ENCODE measurements at places on chromosomes 2 and 18.

DNA sequence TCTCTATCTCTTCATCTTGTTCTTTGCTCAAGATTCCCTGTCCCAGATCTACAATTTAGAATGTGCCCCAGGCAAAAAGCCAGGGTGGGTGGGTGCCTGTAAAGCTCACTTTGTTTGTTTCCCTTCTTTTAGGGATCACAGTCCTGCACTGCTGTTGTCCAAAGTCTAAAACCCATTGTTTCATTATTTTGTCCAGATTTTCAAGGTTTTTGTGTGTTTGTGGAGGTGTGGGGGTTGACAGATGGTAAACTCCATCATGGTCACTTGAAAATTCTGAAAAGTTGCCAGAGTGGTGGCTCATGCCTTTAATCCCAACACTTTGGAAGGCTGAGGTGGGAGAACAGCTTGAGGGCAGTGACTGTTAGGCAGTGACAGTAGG is 41.5 kb downstream of the YES1 start:
- no peak for DNase-seq

GRCh38 chr2:202100176-202100575 is 27.1 kb downstream of the KIAA2012 start:
- no peak for DNase-seq

GRCh38 chr2:131040661-131041401 is 52.4 kb downstream of the FAM168B start:
- DNase-seq = no peak

DNA sequence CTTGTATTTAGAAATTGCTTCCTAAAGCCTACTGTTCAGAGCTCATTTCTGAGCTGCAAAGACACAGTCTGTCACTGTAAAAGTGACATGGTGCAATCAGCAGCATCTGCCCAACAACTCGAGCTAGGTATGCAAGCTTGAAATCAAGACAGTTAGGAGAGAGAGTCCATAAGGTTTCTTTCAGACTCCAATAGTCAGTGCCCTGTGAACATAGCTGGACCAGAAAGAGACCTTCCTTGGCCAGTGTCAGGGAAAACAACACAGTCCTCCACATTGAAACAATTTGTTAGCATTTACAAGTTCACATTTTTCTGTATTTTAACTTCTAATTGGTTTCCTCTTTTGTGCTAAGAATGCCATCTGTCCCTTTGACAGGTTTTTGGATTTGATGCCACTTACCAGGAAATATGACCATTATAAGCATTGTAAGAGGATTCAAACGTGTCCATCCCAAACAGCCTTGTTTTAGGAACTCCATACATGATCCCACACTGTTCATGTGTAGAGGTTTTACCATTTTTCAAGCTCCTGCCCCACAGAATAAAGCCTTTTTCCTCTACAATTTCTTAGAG is 8.9 kb upstream of the MYCN start:
- DNase-seq = no peak

DNA sequence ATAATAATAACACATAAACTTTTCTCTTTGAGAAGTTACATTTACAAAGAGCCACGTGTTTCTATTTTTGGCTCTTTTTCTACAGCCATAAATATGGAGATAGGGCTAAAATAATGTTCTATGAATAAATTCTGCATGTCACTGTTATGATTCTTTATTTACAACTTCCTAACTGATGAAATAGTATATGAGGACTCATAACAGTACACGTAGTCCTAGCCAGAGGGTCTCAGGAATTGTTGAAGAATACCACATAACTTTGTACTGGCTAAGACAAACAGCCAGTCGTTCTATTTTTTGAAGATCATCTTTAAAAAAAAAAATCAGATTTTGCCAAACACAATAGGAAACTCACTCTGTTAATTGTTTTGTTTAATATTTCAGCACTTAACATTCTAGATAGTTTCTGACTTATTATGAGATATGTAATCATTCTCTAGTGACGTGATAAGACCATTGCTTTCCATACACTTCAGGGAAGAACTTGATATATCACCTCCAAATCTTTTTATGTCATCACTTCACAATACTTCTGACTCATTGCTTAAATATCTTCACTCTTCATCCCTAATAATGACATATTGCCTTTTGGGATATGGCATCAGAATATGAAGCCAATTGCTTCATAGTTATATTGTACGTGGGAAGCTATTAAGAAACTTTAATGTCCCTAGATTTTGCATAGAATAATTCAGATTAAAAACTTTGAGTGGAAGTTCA is 256.1 kb downstream of the XIRP2 start:
- DNase-seq = no peak

GRCh38 chr2:162734866-162735265 is 103.7 kb downstream of the KCNH7 start:
- no peak for DNase-seq

DNA sequence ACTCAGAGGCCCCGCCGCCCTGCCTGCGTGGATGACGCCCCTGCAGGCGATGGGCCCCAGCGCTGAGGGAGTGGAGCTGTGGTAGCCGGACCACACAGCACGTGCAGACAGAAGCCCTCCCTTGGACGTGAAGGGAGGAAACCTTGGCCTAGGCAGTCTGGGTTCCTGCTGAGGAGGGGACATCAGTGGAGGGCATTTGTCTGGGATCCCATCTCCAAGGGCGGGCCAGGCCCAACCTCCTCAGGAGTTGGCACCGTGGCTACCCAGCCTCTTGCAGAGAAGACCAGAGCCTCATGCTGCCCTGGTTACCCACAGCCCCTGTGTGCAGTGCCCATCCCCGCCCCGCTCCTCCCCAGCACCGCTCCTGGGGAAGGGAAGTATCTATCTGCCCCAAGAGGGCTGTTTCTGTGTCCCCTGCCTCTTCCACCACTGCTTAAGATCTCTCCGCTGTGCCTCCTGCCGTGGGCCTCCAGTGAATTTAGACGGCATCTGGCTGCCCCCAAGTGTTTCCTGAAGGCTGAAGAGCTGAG is 241.8 kb downstream of the KLHL29 start:
- DNase-seq = no peak

DNA sequence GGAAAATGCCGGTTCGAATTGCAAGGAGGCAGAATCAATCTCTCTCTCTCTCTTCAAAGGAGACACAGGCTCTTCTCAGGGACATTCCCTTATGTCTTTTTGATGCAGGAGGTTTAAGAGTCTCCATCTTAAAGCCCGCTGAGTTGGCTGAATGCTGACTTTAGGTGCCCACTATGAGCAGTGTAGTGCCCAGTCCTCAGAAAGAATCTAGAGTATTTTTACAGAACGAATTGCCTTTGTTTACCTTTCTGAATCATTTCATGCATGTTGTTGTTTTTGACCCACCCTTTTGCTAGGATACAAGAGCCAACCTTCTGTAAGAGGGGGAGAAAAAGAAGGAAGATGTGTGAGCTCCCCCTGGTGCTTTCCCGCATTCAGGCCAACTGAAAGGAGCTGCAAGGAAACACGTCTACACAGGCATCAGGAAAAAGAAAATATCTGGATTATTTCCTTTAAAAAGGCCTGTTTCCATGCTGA is 193.5 kb upstream of the TCF4 start:
- no peak for DNase-seq

DNA sequence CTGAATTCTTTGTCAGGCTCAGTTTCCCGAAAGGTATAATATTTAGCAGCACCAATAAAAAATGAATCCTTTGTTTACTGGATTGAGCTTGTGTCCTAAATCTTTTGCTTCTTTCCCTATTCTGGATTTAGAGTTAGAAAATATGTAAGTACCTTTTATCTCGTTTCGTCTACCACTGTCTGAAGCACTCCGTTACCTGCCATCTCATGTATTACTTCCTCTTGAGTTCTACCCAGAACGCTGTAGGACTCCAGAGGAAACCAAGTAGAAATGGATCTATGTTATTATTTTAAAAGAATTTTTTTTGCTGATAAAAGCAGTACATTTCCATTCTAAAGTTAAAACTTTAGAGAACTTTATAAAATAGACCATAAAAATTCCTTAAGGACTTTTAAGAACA is 13.5 kb downstream of the ANKRD12 start:
- DNase-seq = no peak

GRCh38 chr2:128439791-128440665 is 121.4 kb upstream of the HS6ST1 start:
- no peak for DNase-seq

GRCh38 chr2:2271469-2271941 is 59.6 kb downstream of the MYT1L start:
- no peak for DNase-seq

DNA sequence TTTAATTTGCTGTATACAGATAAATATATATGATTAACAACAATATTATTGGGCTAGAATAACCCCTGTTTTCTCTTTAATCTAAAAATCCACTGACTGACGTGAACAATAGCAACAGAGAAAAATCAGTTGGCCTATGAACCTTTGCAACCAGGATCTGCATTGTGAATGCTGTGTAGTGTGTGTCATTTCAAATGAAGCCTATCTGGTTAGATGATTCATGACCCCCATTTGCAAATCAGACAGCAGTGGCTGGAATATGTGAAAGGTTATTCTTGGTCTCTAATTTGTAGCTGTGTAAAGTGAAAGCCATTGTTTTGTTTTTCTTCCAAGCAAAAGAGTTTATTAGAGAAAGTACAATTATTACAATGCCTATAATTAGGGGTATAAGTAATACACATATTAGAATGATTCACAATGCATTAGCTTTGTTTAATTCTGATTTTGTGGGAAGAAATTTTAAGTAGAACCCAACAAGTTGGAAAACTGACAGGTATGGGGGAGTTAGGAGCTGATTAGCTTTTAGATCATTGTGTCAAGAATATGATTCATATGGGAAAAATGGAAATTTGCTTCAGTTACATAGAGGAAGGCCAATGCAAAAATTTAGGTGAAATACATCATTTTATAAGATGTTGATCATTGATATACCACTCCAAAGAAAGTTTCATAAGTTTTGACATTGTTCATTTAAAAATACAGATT is 1362.2 kb upstream of the TMEFF2 start:
- no peak for DNase-seq

GRCh38 chr18:10732990-10733389 is 207.2 kb downstream of the NAPG start:
- no peak for DNase-seq

GRCh38 chr2:160332318-160332717 is 132.2 kb upstream of the ITGB6 start:
- no peak for DNase-seq

GRCh38 chr2:136065384-136065783 is 52.6 kb downstream of the CXCR4 start:
- no peak for DNase-seq

GRCh38 chr2:85619617-85620016 is 3.6 kb downstream of the USP39 start:
- DNase-seq = no peak

DNA sequence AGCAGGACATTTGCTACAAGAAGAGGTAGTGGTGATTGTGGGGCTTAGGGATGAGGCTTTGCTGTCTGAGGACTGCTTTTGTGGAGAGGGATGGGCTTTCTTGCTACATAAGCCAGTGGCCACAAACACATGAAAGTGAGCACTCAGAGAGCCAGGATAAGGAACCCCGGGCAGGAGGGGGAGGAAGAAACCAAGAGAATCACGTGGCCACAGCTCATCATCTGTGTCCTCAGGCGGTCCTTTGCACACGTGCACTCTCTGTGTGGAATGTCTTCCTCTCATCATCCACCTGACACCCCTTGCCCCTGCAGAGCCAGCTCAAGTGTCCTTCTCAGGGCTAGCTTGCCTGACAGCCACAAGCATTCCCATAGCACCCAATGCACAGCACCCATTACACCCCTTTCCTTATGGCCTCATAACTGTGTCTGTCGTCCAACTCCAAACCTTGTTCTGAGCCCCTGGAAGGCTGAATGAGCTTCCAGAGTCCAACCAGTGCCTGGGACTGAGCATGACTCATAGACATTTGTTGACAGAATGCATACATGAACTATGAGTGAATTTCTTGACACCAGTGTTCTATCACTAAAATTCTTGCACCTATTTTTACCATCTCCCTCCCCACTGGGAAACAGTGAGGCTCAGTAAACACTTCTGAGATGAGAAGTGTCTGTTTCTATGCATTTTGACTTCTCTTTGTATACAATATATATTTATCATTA is 398.3 kb downstream of the ALK start:
- no peak for DNase-seq
